CD4-positive, alpha-beta T cell treated with Interleukin-6 for 4 hours (primary cell): ENCODE measurements at places on chromosomes 12 and 14.
A peak's percentile ranks its signal among the peaks of the same experiment; 100 is the strongest.

- DNase-seq = no peak
Observed at GRCh38 chr14:59870277-59871165, at the start of gene RTN1. Gene RTN1, minus strand, starts transcription at chr14:59870776. Its CDS starts 146 bp downstream, at chr14:59870630.

GRCh38 chr14:33940561-33941011 lies 10.3 kb downstream of the EGLN3 start:
- no peak for DNase-seq

DNA sequence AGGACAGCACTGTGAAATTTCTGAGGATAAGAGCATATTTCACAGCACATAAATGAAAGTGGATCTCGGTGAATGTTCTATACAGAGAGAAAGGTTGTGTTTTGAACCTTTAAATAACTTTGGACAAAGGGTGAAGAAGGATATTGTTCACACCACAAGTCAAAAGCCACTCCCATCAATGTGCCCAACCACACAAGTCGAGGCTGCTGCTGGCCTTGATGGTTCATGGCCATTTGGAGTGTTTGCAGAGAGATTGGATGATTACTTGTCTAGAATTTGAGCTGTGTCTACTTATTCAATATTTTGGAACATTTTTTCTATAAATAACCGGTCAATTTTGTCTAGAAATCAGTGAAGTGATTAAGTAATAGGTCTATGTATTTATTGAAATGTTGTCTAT lies 121.2 kb downstream of the HMGA2 start:
- no peak for DNase-seq

DNA sequence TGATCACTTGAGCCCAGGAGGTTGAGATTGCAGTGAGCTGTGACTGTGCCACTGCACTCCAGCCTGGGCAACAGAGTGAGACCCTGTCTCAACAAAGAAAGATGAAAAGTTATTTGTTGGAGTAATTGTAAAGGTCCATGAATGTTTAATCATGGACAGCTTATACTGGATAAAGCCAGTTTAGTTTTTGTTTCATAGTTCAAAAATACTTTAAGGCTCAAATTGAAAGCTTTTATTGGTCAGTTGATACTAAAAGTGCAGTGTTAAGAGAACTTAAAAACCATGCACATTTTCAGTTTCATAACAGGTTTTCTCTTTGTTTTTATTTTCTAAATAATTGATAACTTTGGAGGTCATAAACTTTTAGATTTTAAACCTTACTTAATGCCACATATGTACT lies 108.4 kb downstream of the MON2 start:
- no peak for DNase-seq

GRCh38 chr12:115398311-115398781 lies 714.4 kb upstream of the TBX3 start:
- no peak for DNase-seq

GRCh38 chr12:51118706-51119105 lies 35.3 kb upstream of the CSRNP2 start:
- DNase-seq = no peak

DNA sequence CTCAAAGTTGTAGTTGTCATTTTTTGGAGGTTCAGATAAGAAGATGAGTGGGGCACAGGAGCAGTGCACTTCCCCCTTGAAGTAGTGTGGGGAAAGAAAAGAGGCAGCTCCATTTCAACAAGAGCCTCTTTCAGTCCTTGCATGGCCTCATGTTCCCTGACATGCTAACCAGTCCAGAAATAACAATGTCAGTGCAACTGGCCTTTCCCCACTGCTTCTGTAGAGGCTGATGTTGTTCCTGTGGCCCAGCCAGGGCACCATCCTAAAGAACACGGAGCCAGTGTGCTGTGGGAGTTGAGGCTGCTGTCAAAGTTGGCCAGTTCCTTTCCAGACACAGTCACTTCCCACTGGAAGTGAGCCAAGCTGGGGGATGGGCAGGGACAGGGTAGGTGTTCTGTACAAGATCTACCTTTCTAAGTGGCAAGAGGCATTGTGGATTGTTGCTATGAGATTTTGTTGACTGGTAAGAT lies 77.7 kb upstream of the SLC38A2 start:
- DNase-seq = peak; percentile 14

DNA sequence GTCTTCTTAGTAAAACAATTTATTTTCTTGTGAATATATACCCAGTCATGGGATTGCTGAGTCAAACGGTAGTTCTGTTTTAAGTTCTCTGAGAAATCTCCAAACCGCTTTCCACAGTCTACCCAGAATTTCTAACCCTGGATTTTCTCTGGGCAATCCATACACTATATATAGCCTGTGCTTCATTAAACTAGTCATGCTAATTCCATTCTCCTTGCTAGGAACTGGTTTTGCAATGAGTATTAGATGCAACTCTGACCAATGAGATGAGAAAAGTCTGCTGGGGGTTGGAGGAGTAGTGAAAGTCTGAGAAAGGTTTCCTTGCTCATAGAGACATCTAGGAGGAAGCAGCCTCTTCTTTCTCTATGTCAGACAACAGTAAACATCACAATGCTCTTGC lies 196.1 kb upstream of the CDKN3 start:
- DNase-seq = no peak

- no peak for DNase-seq
Observed at GRCh38 chr12:24011927-24012507, 62.5 kb upstream of the SOX5 start.

- no peak for DNase-seq
Observed at GRCh38 chr12:85277900-85278597, 2.0 kb upstream of the ALX1 start.

- no peak for DNase-seq
Observed at GRCh38 chr14:22463763-22464173, 125.3 kb downstream of the DAD1 start.

GRCh38 chr14:58961045-58961731 lies 227.3 kb upstream of the DAAM1 start:
- DNase-seq = no peak

GRCh38 chr14:28375295-28375694 lies 391.3 kb upstream of the FOXG1 start:
- no peak for DNase-seq

DNA sequence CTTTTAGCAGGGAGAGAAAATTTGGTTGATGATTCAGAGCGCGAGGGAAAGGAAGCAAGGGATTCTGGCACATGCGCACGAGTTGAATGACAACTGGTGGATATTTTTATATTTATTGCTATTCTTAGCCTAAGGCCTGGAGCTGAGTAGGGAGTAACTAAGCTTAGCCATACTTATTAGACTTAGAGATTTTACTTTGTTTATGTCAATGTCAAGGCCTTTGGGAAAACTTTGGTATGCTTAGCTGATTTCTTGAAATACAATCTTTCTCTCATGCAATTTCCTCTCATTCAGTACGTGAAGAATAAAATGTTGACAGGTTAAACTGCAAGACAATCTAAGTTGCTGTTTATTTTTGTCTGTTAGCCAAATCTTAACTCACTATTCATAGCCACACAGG lies 101.1 kb downstream of the CRADD start:
- DNase-seq = no peak

DNA sequence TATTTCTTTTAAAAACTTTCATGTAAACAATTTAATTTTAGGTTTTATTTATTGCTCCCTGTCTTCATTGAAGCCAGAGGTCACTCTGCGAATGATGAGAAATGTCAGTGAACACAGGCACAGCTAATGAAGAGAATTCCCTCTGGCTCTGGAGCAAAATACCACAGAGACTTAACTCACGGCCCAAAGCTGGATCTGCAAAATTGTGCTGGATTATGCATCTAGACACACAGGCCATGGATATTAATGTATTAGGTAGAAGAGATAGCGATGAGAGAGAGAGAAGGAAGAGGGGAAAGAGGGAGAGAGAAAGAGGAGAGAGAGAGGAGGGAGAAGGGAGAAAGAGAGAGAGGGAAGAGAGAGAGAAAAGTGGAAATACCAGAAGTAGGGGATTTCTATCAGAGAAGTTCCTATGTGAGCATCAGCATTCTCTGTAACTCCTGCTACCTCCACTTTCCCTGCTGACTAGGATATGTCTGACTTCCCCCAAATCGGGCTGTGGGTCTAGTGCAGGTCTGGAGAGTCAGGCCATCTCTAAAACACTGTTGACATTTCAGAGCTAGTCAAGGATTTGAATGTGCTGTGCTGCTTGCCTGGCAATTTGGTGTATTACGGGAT lies 3.7 kb downstream of the ARHGDIB start:
- no peak for DNase-seq

DNA sequence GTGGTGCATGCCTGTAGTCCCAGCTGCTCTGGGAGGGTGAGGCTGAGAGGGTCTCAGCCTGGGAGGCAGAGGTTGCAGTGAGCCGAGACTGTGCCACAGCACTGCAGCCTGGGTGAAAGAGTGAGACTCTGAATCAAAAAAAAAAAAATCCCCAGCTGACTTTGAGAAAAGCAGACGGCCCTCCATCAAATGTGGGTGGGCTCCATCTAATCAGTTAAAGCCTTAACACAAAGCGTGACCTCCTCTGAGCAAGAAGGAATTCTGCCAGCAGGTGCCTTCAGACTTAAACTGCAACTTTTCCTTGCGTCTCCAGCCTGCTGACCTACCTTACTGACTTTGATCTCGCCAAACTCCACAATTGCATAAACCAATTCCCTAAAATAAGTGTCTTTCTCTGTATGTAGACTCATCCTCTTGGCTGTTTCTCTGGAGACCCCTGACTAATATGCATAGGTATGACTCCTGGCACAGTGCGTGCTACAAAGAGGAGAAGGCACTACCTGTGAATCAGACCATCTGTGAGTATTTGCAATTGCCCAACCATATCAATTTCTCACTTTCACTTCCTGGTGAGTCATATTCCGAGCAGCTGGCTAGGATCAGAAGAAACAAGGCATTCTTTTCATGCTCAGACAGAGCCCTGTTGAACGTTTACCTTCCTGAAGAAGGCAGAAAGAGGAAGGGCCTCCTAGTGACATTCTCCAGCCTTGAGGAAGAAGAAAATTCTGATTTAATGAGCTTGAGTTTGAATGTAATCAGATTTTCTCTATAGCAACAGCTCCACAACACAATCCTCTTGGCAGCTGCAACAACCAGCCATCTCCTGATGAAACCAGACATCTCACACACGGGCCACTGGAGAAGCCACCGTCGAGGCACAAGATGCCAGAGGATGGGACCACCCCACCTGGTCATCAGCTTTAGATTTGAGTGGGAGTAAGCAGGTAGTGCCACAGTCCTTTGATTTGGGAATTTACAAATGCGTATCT lies 54.3 kb downstream of the CLMN start:
- peak; percentile 13 for DNase-seq

GRCh38 chr12:88781909-88782308 lies 201.6 kb upstream of the KITLG start:
- no peak for DNase-seq

DNA sequence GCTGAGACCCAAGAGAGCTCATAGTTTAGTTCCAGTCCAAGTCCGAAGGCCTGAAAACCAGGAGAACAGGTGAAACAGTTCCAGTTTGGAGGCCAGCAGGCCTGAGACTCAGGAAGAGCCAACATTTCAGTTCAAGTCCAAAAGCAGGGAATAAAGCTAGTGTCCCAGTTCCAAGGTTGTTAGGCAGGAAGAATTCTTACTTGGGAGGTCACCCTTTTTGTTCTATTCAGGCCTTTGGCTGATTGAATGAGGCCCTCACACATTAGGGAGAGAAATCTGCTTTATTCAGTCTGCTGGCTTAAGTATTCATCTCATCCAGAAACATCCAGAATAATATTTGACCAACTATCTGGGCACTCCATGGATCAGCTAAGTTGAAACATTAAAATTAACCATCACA lies 294.6 kb downstream of the PCNX1 start:
- no peak for DNase-seq

- no peak for DNase-seq
Observed at GRCh38 chr12:67436230-67436629, 167.1 kb downstream of the CAND1 start.

DNA sequence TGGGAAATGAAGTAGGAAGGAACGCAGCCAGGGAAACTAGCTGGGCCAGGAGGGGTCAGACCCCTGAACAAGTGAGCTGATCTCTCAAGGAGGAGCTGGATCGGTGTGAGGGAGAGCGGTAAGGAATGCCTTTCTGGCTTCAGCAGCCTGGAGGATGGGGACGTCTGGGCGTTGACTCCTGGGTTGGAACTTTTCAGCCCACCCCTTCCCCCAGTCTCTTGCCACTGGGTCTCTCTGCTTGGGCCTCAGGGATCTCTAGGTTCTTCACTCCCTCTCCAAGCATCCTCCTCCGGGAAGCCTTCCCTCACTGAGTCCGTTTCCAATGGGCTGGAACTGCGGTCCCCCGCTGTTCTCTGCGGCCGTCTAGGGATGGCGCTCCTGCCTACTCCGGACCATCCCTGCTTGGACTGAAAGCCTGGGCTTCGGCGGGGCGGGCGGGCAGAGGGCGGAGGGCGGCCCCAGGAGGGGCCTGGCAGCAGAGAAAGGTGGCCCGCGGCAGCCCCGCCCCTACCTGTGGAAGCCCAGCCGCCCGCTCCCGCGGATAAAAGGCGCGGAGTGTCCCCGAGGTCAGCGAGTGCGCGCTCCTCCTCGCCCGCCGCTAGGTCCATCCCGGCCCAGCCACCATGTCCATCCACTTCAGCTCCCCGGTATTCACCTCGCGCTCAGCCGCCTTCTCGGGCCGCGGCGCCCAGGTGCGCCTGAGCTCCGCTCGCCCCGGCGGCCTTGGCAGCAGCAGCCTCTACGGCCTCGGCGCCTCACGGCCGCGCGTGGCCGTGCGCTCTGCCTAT lies at the start of gene KRT7:
Gene KRT7 (plus strand): TSS at position 570 of the 788 bp plus-strand sequence. CDS start 54 bp downstream, at position 624.
- no peak for DNase-seq

GRCh38 chr14:35052637-35053036 lies 6.6 kb downstream of the FAM177A1 start:
- DNase-seq = no peak

- no peak for DNase-seq
Observed at GRCh38 chr12:23446746-23447145, 502.7 kb downstream of the SOX5 start.

DNA sequence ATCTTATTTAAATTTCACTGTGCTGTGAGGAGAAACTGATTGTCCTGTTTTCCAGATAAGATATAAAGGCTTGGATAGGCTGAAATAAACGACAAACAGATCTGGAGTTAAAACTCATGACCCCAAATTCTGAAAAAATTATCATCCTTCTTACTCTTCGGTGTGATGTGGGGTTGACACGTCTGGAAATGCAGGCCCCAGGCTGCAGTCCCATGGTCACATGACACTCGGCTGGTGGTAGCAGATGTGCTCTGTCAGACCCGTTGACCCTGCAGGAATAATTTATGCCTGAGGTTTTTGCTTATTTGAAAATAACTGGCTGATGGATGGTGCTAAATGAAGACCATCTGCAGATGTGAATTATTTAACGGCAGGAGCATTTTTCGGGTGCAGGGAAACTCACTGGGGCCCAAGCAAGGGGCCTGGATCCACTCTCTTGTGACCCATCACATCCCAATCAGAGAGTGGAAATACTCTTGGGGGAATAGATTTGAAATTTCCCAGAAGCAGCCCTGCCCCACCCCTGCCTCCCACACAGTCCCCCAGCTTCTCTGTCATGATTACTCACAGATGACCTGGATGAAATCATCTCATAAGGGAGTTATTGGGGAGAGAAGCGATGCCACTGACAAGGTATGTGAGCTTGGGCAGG lies 47.7 kb upstream of the CMKLR1 start:
- DNase-seq = no peak

GRCh38 chr14:71136386-71137060 lies 229.3 kb downstream of the PCNX1 start:
- no peak for DNase-seq

GRCh38 chr12:53694756-53695151 lies 18.9 kb upstream of the ATP5MC2 start:
- DNase-seq = no peak
